Kidney glomerular epithelial cell (primary cell): ENCODE measurements at places on chromosomes 2 and 18.

DNA sequence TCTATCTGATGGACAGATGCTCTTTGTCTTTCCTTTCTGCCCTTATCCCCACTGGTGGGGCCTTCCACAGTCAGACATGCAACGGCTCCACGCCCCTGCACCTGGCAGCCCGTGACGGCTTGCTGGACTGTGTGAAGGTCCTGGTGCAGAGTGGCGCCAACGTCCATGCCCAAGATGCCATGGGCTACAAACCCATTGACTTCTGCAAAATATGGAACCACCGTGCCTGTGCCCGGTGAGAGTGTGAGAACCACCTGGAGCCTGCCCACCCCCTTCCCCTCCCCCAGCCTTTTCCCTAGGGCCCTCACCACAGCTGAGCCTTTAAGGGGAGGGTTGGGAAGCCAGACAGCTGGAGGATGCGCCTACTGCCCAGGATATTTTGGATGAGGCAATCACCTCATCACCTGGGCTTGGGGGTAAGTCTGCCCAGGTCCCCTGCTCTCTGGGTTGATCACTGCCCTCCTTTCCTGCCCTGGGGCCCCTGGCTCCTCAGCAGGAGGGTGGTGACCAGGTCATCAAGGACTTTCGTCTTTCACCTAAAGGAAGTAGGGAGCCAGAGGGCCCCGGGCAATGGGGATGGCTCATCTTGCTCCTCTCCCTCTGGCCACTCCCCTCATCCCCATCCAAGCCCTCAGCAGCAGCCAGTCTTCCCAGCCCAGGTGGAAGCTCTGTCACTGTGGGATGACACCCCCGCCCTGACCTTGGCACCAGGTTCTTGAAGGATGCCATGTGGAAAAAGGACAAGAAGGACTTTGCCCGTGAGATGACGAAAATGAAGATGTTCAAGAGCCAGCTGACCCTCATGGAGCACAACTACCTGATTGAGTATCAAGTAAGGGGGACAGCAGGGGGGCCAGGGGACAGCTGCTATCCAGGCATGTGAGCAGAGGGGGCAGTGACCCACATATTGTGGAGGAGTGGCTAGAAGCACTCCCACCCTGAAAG lies 3.7 kb downstream of the ANKRD53 start:
- DNase-seq: no peak

DNA sequence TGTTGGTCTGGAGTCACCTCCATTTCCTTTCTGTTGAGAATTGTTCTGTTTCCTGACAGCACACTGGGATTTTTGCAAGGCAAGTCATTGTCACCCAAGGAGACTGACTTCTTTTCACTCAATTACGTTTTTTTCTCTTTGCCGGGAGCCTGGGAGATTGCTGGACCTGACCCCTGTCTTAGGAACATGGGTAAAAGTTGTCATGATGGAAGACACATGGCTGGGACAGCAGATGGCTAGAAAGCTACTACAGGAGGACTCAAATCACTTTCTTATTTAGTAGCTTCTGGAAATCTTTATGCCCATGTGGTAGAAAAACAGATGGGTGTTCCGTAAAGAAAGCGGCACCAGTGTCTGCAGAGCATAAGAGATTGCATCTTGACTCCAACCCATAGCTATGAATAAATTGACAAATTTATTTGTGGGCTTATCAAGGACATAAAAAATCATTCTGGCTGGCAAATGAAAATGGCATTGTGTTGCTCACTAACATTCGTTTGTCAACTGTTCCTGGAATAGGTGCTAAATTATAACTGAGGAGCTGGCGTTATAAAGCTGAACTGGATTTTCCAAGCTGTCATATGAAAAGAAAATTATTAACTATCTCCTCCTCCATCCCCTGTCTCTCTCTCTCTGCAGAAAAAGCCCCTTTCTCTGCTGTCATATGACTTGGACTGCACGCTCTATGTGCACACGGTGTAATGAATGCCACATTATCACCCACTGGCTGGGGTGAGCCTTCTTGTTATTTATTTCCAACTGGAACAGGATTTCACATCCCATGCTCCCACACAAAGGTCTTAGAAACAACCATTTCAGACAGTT lies 159.8 kb downstream of the SH3RF3 start:
- no peak for DNase-seq

GRCh38 chr2:41160439-41160838 lies 708.5 kb upstream of the SLC8A1 start:
- DNase-seq: no peak

GRCh38 chr2:237271698-237272652 lies 142.0 kb downstream of the COL6A3 start:
- DNase-seq: no peak

GRCh38 chr2:72081451-72081850 lies 66.2 kb downstream of the CYP26B1 start:
- DNase-seq: no peak
